ENCODE measurements at places on chromosomes 2 and 18.

DNA sequence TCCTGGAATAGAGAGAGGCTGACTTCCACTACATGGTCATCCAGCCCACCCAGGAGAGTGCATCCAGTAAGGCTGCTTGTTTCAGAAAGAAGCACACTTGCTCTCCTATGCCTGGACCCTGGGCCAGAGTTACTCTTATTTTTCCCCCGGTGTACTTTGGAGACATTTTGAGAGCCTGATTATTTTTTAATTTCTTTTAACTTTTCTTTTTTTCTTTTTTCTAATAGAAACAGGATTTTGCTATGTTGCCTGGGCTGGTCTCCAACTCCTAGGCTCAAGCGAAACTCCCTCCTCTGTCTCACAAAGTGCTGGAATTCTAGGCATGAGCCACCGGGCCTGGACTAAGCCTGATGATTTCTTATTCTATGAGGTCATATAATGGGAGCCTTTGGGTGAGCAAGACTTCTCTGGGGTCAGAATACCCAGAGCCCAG, 62.2 kb downstream of the RPL37A start:
- DNase-seq = no peak

DNA sequence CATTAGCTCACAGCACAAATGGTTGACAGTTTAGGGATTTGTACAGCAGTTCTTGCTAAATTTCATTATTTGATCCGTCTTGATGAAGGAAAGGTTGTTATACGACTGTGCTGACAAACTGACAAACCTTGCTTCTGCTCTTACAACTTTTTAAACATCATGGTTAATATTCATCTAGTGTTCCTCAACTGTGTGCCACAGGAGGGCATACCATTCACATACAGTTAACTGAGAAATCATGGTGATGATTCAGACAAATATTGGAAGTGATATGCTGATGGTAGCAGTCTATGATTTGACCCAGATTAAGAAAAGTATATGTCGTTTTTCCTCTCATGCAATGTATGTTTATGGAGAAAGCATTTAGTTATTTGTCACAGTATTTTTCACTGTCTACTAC, 129.8 kb upstream of the FSIP2 start:
- no peak for DNase-seq

DNA sequence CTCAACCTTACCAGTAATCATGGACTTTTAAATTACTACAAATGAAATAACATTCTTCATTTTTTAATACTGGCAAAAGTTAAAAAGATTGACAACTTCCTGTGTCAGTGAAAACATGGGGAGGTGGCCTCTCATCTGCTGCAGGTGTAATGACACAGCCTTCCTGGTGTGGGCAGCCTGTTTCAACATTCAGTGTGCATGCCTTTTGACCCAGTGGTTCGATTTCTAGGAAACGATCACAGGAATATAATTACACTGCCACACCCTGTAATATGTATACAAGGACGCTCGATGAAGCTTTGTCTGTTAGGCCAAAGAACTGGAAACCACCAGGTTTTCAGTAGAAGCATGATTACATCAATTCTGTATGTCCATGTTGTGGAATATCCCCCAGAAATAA, 68.7 kb downstream of the MTHFD2 start:
- DNase-seq = no peak

DNA sequence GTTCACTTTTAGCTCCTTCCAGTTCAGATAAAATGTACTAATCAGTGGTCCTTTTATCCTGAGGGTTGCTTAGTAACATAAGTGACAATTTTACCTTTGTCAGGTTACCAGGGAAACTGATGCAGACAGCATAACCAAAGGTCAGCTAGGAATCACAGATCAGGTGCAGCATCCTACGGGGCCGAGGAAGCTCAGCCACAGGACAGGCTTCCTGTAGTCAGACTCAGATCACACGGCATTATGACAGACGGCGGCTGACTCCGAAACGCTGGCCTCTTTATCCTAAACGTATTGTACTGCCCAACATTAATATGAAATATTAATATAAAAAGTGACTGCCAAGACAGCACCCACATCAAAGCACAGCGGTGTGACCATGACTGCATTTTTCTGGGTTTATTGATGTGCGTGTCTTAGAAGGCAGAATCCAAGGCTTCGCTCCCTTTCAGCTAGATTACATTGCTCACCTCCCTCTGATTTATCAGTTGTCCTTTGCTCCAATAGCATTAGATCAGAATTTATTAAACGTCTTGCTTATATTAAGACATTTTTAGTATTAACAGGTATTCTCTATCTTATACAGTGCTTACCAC, 444.5 kb downstream of the CMPK2 start:
- no peak for DNase-seq

- no peak for DNase-seq
These were observed 209.3 kb downstream of the EIPR1 start for GRCh38 chr2:3168230-3168891.

GRCh38 chr2:188893972-188894371, 80.2 kb upstream of the COL3A1 start:
- no peak for DNase-seq

- no peak for DNase-seq
These were observed 57.3 kb downstream of the HK2 start for GRCh38 chr2:74891136-74891764.

DNA sequence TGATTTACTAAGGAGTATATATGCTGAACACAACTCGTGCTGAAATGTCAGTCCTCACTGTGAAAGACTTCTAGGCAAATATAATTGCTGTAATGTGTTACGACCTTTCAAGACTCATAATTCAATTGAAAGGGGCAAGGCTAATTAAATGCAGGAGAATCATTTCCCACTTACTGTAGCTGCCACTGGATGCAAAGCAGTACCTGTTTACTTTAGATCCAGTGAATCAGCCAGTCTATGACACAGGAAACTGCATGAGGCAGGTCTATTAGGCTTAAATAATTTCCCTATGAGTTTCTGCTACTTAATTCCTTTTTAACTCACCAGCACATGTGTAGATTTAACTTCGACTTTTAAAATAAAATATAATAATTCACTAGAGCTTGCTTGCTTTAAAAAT, 125.6 kb downstream of the CTNNA2 start:
- no peak for DNase-seq

- DNase-seq = no peak
These were observed 151.2 kb upstream of the CCDC68 start for GRCh38 chr18:55110436-55110835.

- no peak for DNase-seq
These were observed 717.7 kb upstream of the FAM98A start for GRCh38 chr2:34316788-34317187.

GRCh38 chr2:3210257-3210656, 167.4 kb downstream of the EIPR1 start:
- DNase-seq = no peak

Data from caudate nucleus (tissue), 63 donors.